ENCODE measurements at places on chromosomes 3 and 15.

DNA sequence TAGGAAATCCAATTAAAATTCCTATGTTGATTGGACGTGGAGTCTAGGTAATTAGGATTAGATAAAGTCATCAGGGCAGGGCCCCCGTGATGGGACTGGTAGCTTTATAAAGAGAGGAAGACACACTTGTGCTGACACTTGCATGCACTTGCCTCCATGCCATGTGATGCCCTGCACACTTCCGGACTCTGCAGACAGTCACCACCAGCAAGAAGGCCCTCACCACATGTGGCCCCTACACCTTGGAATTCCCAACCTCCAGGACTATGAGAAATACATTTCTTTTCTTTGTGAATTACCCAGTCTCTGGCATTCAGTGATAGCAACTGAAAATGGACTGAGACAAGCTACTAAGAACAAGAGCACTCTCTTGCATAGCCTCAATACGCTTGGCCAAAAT lies 90.6 kb downstream of the CRYGS start:
- no peak for DNase-seq

- no peak for DNase-seq
These were observed 433.3 kb downstream of the FOXP1 start for GRCh38 chr3:71149959-71150954.

GRCh38 chr3:13213911-13214846 lies 140.9 kb upstream of the IQSEC1 start:
- no peak for DNase-seq

- no peak for DNase-seq
These were observed 5.7 kb upstream of the MAPK6 start for GRCh38 chr15:52013151-52013791.

DNA sequence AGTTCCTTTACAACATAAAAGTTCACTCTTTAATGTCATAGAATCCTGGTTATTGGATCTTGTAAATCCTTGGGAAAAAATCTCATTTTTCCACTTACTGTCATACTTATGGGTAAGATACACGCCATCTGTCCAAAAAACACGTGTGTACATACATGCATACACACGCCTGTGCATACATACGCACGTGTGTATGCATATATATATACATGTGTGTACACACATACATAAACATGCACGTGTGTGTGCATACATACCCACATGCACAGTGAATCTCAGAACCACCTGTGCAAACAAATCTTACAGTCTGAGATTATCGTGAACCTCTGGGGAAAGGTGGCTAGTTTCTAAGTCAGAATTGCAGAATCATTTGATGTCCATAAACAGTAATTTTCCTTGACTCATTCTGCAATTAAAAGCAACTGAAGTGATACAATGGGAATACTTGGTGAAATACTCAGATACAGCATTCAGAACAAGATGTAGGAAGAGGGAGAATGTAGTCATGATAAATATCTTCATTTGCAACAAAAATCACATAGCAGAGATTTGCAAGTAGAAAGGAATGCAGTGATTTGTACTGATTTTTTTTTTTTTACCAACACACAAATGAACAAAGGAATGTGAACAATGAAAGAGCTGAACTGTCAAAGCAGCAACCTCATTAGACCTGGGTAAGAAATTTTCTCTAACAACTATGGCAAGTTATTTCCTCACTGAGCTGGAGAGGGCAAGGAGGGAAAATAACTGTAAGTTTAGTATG lies 160.6 kb upstream of the POU1F1 start:
- DNase-seq, result no peak

GRCh38 chr3:22606938-22607337 lies 596.2 kb upstream of the UBE2E2 start:
- DNase-seq, result no peak

- DNase-seq, result no peak
These were observed 11.1 kb upstream of the SATB1 start for GRCh38 chr3:18436213-18436612.

- no peak for DNase-seq
These were observed 10.4 kb downstream of the INO80 start for GRCh38 chr15:41105348-41106334.

GRCh38 chr3:99031778-99032177 lies 130.3 kb upstream of the DCBLD2 start:
- DNase-seq, result no peak

GRCh38 chr3:50050361-50050760 lies 38.4 kb upstream of the RBM5 start:
- DNase-seq, result no peak

- no peak for DNase-seq
These were observed 31.4 kb upstream of the ZBTB38 start for GRCh38 chr3:141336672-141337522.

Data from DMS 273 treated with DMSO at 0.1 percent for 48 hours (cell line).